Activated CD8-positive, alpha-beta T cell treated with anti-CD3 and anti-CD28 coated beads for 36 hours (primary cell): ENCODE measurements at places on chromosomes 6 and 20. TPM values are rescaled to one million over a fixed set of nuclear protein-coding genes. Genes with fewer than 3 reads are reported as not detected.

Gene BNIP5
- not detected for total RNA-seq

- no peak for DNase-seq
- H3K36me3 ChIP-seq, result no peaks in the 10 kb centered on the region
- H3K27ac ChIP-seq, result no peak overlapping the region
- H3K4me3 ChIP-seq, result no peak overlapping the region
- H3K4me1 ChIP-seq, result no peaks in the 10 kb centered on the region
These were observed 101.8 kb downstream of the TTLL2 start for GRCh38 chr6:167426651-167427050.

DNA sequence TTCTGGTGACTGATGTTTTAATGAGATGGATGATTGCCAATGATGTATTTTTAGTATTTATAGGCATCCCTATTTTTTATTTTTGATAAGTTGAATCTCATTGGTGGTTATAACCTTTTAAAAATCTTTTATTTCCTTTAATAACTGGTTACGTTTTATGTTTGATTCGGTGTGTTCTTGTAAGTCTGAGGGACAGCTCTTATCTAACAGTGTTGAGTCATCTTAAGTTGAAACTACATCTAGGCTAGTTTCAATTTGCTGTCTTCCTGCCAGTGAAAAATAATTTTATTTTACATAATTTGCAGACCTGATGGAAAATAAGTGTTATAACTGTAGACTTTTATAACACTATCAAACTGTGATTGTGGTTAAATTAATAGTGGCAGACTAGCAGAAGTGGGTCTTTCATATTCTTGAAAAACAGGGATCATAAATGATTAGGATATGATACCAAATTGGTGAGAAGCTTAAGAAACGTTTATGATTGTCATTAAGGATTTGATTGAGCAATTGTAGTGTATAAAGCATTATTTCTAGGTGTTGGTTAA, 4.6 kb downstream of the AFDN start:
- peaks cover 51% of the 10 kb centered on the region for H3K27me3 ChIP-seq
- H3K4me3 ChIP-seq, result no peak overlapping the region
- peaks cover 33% of the 10 kb centered on the region for H3K4me1 ChIP-seq
- no peak for DNase-seq
- H3K27ac ChIP-seq, result no peak overlapping the region
- H3K36me3 ChIP-seq, result peaks cover 1% of the 10 kb centered on the region

Gene ZBP1
- 0.11 TPM for total RNA-seq

DNA sequence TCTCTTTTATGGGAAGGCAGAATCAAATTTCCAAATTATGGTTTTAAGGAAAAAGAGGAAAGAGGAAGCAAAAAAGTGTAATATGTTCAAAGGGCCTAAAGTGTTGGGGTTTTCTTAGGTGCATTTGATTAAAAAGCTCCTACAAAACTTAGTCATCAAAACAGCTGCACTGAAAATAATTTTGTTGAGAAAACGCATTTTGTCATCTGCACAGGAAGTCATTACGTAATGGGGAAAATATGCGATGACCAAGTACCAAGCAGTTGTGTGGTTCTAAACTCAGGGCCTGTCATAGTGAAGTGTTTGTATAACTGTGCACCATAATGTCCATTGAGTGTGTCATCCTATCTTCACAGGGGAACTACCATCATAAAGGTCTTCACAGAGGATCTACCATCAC, 15.6 kb downstream of the HAO1 start:
- H3K36me3 ChIP-seq, result no peaks in the 10 kb centered on the region
- no peak overlapping the region for H3K4me3 ChIP-seq
- no peak overlapping the region for H3K27ac ChIP-seq
- no peak for DNase-seq
- H3K4me1 ChIP-seq, result no peaks in the 10 kb centered on the region

- no peaks in the 10 kb centered on the region for H3K27me3 ChIP-seq
- no peaks in the 10 kb centered on the region for H3K4me1 ChIP-seq
- no peak for DNase-seq
- H3K36me3 ChIP-seq, result no peaks in the 10 kb centered on the region
These were observed 436.6 kb upstream of the OPRM1 start for GRCh38 chr6:153602401-153602800.

- H3K27me3 ChIP-seq, result peaks cover 2% of the 10 kb centered on the region
- H3K4me1 ChIP-seq, result no peaks in the 10 kb centered on the region
- no peak for DNase-seq
These were observed 27.9 kb upstream of the HLA-DQA2 start for GRCh38 chr6:32713241-32713640.

Gene MUCL3
- total RNA-seq, result not detected

DNA sequence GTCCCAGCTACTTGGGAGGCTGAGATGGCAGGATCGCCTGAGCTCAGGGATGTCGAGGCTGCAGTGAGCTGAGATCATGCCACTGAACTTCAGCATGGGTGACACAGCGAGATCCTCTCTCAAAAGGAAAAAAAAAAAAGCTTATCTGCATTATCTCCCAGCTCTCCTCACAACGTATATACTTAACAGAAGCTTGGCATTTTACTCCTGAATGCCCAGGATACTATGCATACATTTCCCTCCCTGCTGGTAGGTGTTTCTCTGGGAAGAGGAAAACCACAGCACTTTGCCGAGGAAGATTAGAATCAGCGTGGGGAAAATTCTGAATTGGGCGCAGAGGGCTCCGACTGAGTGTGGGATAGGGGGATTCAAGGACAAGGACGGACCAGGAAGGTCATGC, 800.6 kb downstream of the DHX35 start:
- H3K4me1 ChIP-seq, result no peaks in the 10 kb centered on the region
- H3K27me3 ChIP-seq, result peaks cover 5% of the 10 kb centered on the region
- DNase-seq, result no peak
- no peak overlapping the region for H3K27ac ChIP-seq
- no peak overlapping the region for H3K4me3 ChIP-seq
